ENCODE measurements at places on chromosomes 12 and 14.

GRCh38 chr14:74980731-74981461 lies 21.8 kb upstream of the EIF2B2 start:
- peak overlapping the region; percentile 90 for H3K27ac ChIP-seq
- H3K27me3 ChIP-seq: no peaks in the 10 kb centered on the region
- no peak for DNase-seq
- no peaks in the 10 kb centered on the region for H3K36me3 ChIP-seq
- peaks cover 75% of the 10 kb centered on the region for H3K4me1 ChIP-seq
- no peak overlapping the region for H3K4me3 ChIP-seq

GRCh38 chr12:52359621-52360061 lies 7.6 kb downstream of the KRT85 start:
- no peak overlapping the region for H3K27ac ChIP-seq
- no peak overlapping the region for H3K4me3 ChIP-seq
- no peaks in the 10 kb centered on the region for H3K4me1 ChIP-seq
- DNase-seq: no peak
- H3K27me3 ChIP-seq: no peaks in the 10 kb centered on the region

- peaks cover 19% of the 10 kb centered on the region for H3K4me1 ChIP-seq
- no peaks in the 10 kb centered on the region for H3K36me3 ChIP-seq
- no peak overlapping the region for H3K27ac ChIP-seq
Observed at GRCh38 chr12:89544681-89545184, 18.9 kb upstream of the POC1B start.

DNA sequence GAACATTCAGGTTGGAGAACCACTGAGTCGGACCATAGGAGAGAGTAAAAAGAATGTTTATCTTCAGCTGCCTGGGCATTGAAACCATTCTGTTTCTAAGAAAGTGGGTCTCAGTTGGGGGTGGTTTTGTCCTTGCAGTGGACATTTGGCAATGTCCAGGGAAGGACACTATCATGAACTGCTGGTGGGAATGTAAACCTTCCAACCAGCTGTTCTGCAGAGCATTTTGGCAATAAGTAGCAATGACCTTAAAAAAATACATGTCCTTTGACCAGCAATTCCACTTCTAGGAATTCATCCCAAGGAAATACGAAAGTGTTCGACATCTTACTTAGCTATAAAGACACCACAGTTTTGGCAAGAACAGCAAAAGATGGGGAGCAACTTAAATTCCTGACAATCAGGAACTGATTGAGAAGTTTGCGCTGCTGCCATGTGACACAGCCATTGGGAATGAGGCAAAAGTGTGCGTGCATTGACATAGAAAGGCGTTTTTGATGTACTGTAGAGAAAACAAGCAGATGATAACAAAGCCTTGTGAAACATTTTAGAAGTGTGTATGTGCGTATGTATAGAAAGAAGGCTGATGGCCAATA lies 82.9 kb upstream of the MAP1LC3B2 start:
- no peak overlapping the region for H3K27ac ChIP-seq
- H3K27me3 ChIP-seq: no peaks in the 10 kb centered on the region
- H3K4me1 ChIP-seq: no peaks in the 10 kb centered on the region
- H3K4me3 ChIP-seq: no peak overlapping the region
- DNase-seq: no peak

GRCh38 chr14:50225974-50226297 lies 5.4 kb downstream of the SOS2 start:
- H3K27me3 ChIP-seq: no peaks in the 10 kb centered on the region
- no peak for DNase-seq
- peaks cover 47% of the 10 kb centered on the region for H3K4me1 ChIP-seq
- H3K27ac ChIP-seq: peak overlapping the region; percentile 42
- H3K4me3 ChIP-seq: no peak overlapping the region
- no peaks in the 10 kb centered on the region for H3K36me3 ChIP-seq

GRCh38 chr12:53065470-53065869 lies 13.7 kb downstream of the SPRYD3 start:
- no peak for DNase-seq
- H3K36me3 ChIP-seq: peaks cover 43% of the 10 kb centered on the region
- H3K27ac ChIP-seq: peak overlapping the region; percentile 78
- H3K27me3 ChIP-seq: no peaks in the 10 kb centered on the region
- H3K4me1 ChIP-seq: peaks cover 89% of the 10 kb centered on the region
- no peak overlapping the region for H3K4me3 ChIP-seq

- H3K4me3 ChIP-seq: no peak overlapping the region
- H3K4me1 ChIP-seq: no peaks in the 10 kb centered on the region
- H3K27ac ChIP-seq: no peak overlapping the region
- no peaks in the 10 kb centered on the region for H3K27me3 ChIP-seq
- no peak for DNase-seq
- H3K36me3 ChIP-seq: no peaks in the 10 kb centered on the region
Observed at GRCh38 chr12:51033048-51033447, 6.9 kb upstream of the SLC11A2 start.

DNA sequence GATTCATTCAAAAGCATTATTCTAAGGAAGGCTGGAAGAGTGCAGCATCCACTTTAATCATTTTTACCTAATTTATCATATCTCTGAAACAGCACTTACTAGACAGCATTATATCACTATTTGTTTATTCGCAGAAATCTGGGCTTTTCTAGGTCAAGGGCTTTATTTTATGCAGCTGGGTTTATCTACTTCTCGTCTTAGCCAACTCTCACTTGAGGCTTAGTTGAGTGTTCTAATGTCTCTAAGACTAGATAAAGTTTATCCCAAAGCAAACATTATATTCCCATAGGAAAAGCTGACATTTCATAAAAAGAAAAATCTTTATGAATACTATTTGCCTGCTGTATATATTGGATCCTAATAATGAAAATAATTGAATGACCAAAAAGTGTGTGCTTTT lies 720.8 kb upstream of the FLRT2 start:
- no peak overlapping the region for H3K27ac ChIP-seq
- no peak overlapping the region for H3K4me3 ChIP-seq
- H3K36me3 ChIP-seq: no peaks in the 10 kb centered on the region
- H3K4me1 ChIP-seq: no peaks in the 10 kb centered on the region

DNA sequence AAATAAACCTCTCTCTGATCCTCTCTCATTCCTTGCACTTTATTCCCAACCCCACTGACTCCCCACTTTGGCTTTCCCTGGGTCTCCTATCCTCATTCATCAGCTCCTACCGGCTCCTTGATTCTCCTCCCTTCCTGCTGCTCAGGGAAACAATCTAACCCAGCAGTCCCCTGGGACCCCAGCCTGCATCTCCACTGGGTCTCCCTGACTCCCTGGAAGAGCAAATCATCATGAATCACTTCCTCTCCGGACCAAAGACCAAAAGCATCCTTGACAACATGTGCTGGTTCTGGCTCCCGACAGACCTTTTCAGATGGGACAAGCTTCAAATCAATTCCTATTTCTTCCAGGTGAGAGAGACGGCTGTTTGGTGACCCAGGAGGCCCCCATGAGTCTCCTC lies 76.6 kb downstream of the HSPB8 start:
- H3K4me1 ChIP-seq: no peaks in the 10 kb centered on the region
- H3K27me3 ChIP-seq: no peaks in the 10 kb centered on the region
- no peaks in the 10 kb centered on the region for H3K36me3 ChIP-seq
- DNase-seq: no peak
- no peak overlapping the region for H3K27ac ChIP-seq

DNA sequence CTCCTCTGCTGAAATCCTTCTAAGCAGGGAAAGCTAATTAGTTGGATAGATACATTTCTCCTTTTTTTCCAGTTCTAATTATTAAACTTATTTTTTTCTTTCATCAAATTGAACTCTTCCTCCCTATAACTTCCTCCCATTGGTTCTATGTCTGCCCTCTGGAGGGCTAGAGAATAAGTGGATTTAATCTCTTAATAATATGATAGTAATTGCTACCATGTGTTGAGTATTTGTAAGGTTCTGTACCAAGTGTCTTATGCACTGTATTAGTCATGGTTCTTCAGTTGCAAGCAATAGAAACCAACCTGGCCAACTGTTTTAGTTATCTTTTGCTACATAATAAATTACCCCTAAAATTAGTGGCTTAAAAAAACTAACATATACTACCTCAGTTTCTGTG lies 190.5 kb upstream of the PLXNC1 start:
- DNase-seq: no peak
- H3K4me1 ChIP-seq: no peaks in the 10 kb centered on the region
- no peaks in the 10 kb centered on the region for H3K27me3 ChIP-seq
- no peak overlapping the region for H3K27ac ChIP-seq
- no peak overlapping the region for H3K4me3 ChIP-seq
- H3K36me3 ChIP-seq: no peaks in the 10 kb centered on the region
